ENCODE measurements at places on chromosomes 2 and 18. TPM values are rescaled to one million over a fixed set of nuclear protein-coding genes. Genes with fewer than 3 reads are reported as not detected.

DNA sequence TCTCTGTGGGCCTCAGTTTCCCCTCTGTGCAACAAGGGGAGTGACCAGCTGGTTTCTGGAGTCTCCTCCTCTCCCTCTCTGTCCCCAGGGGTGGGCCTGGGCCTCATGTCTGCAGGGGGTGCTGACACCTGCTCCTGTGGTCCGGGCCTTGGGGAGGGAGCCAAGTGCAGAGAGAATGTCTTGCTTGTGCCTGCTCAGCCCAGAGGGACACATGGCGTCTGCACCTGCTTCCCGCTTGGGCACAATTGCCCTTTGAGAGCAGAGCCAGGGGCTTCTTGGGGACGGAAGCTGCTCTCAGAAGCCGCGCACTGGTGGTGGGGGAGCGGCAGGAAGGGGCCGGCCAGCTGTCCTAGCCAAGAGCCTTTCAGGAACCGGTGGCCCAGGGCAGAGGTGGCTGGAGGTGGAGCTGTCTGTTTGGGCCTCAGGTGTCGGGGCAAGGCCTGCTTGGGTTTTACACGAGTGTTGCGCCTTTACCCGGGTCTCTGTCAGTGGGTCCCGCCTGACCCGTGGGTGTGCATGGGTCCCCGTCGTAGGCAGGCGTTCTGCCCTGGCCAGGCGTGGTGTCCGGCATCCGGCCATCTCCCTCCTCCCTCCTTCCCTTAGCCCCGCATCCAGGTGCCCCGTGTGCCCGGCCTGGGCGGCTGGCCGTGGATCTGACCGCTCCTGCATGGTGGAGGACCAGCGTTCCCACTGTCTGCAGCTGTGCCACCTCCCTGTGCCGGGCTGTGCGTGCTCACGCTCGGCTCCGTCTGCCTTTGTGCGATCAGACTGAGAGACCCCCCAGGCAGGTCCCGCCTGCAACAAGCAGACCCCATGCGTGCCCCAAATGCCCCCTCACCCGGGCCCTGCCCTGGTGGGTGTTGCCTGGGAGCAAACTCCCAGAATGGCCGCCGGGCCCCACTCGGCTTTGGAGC, 4.0 kb downstream of the NEU4 start:
- no peak for DNase-seq

Gene LYG2
- total RNA-seq: not detected

DNA sequence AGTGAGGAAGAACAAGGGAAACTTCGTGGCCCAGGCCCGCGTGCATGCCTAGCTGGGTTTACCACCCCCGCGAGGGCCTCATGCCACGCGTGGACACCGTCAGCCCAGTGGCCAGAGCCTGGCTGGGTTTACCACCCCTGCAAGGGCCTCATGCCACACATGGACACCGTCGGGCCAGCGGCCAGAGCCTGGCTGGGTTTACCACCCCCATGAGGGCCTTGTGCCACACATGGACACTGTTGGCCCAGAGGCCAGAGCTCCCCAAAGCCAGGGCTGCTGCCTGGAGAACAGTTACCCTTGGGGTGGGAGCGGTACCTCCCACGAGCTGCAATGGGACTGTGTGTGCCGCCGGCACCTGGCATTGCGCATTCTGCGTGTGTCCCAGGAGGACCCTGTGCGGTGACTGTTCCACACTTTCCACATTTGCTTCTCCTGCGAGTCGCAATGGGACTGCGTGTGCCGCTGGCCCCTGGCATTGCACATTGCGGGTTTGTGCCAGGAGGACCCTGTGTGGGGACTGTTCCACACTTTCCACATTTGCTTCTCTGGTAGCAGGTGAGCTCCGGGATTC, 105.6 kb upstream of the CTDP1 start:
- DNase-seq: peak; percentile 24

GRCh38 chr2:174059884-174060244, 94.7 kb upstream of the SP3 start:
- DNase-seq: no peak

DNA sequence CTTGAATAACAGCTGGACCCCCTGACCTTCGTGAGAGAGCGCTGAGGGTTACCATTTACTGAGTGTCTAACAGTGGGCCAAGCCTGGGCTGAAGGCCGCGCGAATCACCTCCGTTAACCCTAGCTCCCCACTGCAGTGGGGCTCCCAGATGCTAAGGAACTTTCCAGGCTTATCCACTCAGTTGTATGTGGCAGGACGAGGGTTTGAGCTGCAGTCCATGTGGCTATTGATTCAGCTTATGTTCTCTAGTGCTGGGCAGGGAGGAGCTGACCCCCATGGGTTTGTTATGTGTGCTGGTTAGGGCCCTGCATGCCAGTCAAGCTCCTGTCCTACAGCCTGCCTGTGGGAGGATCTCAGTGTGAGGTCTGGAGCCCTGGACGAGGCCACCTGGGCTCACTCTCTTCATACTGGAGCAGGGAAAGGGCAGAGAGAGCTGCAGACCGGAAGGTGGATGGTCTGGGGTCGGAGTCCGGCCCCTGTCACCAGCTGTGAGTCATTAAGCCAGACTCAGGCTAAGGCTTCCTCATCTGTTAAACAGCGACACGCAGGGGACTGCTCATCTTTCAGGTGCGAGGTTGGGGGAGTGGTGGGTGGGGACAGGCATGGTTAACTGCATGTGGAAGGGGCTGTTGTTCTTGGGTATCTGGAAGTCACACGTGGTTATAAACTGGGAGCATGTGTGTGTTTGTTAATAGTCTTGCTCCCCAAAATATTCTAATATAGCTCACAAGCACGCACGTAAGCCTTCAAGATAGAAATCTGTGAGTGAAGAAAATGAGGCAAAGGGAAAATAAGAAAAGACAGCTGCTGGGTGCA, 6.6 kb downstream of the PSD4 start:
- peak; percentile 26 for DNase-seq

- no peak for DNase-seq
Measured at GRCh38 chr2:102632380-102633175, 13.2 kb downstream of the SLC9A2 start.

DNA sequence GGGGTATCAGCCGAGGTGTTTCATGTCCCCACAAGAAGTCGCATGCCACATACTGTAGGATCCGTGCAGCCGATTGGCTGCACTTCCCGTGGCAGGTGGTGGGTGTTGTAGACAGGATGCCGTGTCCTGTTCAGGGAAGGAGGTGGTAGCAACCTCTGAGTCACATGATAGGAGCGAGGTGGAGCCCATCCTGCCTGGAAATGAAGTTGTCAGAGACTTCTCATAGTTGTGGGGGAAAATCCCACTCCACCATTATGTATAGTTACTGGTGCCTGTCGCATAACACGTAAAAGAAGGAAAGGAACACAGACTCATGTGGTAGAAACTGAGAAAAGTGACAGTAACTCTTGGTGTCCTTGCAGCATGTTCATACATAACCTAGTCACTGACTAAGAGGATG, 91.4 kb upstream of the IL1R2 start:
- DNase-seq: no peak

Gene ZNF396
- 2.8 TPM for total RNA-seq

GRCh38 chr2:241860184-241861078, 1.7 kb upstream of the PDCD1 start:
- DNase-seq: no peak

DNA sequence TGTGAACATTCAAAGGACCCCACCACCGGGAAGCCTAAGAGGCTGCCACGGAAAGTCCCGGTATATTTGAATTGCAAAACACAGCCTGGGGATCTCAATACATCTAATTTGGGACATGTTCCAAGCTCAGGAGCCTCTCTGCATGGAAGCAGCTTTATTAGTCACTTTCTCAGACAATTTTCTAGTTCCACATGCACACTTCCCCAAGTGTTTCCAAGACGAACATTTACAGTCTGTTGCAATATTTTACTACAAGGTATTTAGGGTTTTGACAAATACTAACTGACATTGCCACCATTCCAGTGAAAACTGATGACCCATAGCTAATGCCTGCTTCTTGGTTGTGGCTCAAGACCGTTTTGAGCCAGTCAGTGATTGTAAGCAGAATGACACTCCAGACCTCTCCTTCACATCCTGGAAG, 145.3 kb downstream of the NCKAP5 start:
- DNase-seq: no peak

Gene SERPINB2
- 2.9 TPM for total RNA-seq

Data from activated naive CD8-positive, alpha-beta T cell treated with anti-CD3 and anti-CD28 coated beads, Interleukin-2, amount 10 ng/mL, durations not matched to agents 7 days and 5 days (primary cell).